ENCODE measurements at places on chromosomes 2 and 18.

- DNase-seq, result no peak
These were observed 55.4 kb upstream of the ZNF396 start for GRCh38 chr18:35432565-35433001.

GRCh38 chr2:133532919-133533318 lies 35.3 kb downstream of the NCKAP5 start:
- DNase-seq, result no peak

GRCh38 chr2:20065885-20066602 lies 14.6 kb upstream of the LAPTM4A start:
- DNase-seq, result no peak

DNA sequence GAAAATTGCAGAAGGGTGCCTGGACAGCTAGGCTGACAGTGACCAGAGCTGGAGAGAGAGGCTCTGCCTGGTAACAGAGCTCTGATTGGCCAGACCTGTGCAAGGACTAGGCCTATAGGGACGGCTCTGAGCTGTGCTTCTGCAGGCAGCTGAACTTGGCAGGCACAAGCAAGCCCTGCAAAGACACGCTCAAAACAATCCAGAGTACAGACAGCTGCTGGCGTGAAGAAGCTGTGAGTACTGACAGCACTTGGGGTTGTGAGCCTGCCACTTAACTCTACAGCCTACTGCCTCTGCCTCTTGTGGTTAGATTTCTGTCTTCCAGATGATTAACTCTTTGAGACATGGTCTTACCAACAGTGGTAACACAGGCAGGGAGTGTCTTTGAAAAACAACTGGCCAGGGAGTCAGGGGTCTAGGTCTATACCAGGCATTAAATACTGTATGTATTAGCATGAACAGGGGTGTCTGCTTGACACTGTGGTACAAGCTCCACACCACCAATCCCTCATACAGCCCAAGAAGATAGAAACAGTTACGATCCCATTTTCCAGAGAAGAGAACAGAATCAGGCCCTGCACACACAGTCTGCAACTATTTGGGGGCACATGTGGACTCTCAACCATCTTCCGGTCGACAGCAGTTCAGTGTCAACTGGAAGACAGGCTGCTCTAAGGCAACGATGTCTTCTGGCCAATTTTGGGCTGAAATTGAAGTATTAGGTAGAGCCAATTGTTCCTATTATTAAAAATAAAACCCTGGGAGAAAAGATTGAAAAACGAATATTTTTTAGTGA lies 568.4 kb downstream of the TNS1 start:
- DNase-seq, result no peak
